ENCODE measurements at places on chromosomes 2 and 18.

- no peak for DNase-seq
Observed at GRCh38 chr2:50766058-50766457, 265.9 kb downstream of the NRXN1 start.

DNA sequence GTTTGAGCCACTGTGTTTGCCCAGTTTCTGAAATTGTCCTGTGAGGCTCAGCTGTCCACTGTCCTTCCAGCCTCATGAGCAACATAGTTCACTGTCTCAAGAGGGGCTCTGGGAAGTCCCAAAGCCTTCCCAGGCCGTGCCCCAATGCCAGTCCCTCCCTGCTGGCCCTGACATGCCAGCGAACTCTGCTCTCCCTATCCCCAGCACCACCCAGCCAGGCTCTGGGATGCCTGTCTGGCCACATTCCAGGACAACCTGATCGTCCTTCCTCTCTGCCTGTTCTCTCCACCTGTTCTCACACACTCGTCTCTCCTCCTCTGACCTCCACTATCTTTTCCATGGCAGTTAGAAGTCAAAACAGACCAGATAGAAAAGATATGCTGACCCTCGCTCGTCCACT is 278.0 kb upstream of the ID2 start:
- DNase-seq: no peak

DNA sequence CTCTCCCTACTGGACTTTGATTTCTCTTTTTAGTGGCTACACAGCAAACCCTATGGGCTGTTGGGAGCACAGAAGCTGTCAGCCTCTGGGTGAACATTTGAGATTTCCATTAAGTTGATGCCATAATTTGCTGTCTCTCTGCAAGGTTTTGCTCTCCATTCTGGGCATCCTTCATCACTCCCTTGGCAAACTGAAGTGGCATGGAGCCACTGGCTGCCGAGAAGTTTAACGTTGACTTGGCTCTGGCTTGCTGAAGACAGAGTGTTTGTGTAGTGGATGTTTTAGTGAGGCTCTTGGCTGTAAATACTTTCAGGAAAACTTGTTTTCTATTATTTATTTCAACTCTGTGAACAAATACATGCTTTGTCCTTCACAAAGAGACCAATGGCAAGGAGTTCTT is 91.5 kb downstream of the ALK start:
- DNase-seq: no peak

DNA sequence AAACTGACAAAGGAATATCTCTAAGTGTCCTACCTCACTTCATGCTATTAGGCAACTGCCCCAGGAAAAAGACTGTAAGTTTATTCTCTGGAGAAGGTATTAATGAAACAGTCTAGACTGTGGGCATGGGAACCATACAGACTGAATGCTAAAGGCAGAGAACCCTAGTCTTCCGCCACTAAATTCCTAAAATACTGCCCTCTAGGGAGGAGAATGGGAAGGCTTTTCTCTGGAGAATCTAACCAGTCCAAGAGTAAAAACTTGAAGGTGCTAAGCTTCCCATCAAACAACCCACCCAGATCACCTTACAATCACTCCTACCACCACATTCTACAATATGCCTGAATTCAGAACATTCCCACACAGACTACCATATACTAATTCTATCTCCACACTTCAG is 3.4 kb downstream of the SRBD1 start:
- peak; percentile 4 for DNase-seq

DNA sequence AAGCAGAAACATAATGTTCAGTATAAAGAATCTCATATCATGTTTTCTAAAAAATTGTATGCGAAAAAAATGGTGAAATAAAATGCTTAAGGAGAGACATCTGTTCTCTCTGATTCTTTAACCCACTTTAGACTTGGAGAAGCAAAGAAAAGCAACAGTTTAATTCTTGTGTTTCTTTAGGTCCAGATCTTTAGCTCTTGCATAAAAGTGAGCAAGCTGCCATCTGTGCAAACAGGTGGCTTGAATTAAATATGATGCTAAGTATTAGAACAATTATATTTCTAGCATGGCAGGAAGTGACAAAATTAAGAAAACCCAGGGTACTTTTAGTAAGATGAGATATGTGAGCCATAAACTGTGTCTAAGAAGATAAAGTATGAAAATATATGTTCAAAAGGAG is 1038.3 kb downstream of the DPP10 start:
- no peak for DNase-seq

GRCh38 chr2:64873472-64873924 is 115.7 kb upstream of the SLC1A4 start:
- peak; percentile 57 for DNase-seq

- DNase-seq: peak; percentile 24
Observed at GRCh38 chr2:72115110-72116080, 32.3 kb downstream of the CYP26B1 start.

GRCh38 chr2:126698376-126698775 is 42.4 kb downstream of the GYPC start:
- no peak for DNase-seq

DNA sequence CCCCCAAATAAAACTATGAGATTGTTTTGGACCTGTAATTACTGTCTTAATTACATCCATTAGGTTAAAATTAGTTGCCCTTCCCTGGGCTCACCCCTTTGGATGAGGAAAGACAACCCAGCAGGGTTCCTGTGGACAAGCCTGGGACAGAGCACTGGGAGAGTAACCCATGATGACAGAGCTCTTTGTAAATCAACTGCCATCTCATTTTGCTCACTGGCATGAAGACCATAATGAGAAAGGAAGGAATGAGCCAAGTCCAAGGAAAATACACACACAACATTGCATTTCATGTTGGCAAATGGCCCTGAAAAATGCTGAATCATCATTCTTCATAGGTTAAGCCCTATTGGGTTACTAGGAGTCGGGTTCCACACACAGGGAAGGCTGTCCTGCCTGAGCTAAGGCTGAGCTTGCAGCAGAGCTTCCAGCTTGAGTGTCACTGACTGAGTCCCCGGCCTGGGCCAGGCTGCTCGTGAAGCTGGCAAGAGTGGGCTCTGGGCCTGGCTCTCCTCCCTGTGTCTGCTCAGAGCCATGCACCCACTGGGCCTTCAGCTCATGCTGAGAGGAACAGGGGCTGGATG is 94.1 kb upstream of the ACAA2 start:
- DNase-seq: no peak

DNA sequence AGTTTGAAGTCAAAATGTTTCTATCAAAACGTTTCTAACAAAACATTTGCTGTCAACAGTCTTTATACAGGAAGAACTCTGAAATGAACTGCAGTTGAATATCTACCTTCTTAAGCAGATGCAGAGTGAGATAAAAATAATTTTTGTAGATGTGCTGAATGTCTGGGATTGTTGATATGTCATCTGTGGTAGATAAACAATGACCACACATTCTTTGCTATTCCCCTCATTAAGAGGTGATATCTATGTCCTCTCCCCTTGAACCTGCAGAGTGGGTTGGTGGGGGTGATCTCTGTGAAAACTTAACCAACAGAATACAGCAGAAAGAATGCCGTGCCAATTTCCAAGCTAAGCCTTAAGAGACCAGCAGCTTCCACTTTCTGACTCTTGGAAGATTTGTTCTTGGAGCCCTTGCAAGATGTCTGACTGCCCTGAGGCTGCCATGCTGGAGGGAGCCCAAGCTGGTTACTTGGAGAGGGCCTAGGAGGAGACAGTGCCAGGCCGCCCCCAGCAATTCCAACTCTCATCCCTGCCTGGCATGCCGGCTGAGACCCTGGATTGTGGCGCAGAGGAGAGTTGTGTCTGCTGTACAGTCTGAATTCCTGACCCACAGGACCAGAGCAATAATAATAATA is 80.8 kb downstream of the COLEC12 start:
- no peak for DNase-seq

DNA sequence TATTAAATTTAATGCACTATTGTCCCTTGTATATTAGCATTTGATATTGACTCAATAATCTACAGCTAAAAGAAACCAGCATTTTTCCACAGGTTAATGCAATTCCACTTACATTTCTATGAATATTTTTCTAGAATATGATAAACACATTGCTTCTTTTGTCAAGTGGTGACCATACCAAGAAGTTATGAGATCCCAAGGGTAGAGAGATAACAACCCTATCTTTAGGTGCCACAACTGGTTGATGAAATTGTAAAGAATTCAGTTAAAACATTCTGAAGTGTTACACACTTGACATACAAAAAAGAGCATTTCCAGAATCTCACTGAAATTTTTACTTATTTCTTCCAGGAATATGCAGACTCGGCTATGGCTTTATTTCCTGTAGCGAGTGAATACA is 56.0 kb downstream of the ABCG8 start:
- no peak for DNase-seq

DNA sequence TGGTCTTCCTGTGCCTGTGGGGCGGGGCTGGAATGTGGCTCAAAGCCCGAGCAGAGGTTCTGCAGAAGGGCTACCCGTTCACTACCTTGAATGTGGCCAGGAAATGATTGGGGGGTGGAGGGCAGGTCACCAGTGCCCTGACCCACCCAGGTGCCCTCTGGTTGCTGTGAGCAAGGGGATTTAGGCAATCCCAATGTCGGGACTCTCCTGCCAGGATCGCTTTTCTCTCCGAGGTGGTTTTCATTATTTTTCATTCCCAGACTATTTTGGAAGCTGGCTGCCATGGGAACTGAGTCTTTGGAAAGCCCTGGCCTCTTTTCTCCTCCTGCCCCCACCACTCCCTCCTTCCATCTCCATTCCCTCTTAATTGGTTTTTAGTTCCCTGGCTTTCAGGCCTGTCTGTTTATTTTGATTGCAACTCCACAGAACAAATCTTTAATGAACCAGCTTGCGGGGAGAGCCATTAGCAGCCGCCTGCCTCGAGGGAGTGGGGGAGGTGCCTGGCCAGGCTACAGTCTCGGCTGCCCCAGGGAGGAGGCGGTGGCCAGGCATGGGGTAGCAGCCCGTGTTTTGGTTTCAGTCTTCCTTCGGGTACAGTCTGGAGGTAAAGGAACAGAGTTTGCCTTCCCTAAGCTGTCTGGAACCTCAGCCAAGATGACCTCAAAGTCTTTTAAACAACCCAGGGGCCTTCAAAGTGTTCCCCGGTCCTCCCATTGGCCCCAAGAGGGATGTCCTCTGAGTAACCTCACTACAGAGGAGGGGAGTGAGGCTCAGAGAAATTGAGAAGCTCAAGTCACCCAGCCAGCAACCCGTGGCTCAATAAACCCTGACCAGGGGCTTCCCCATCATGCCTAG is 114.4 kb upstream of the HAAO start:
- no peak for DNase-seq

- no peak for DNase-seq
Observed at GRCh38 chr2:58851598-58851997, 610.5 kb upstream of the FANCL start.

DNA sequence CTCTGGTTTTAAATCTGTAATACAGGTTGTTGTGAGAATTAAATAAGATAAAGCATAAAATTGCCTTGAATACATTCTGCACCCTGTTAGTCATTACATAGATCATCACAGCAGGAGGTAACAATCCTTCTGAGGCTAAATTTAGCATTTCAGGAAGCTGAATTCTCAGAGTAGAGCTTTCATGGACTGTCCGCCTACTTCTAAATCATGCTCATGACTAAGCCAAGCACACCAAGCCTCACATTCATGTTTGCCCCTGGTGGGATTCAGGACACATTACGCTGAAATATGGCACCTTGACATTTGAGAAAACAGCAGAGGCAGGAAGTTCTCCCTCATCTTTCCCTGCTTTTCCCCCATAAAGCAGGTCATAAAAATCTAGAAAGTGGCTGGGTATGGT is 16.6 kb upstream of the PIK3C3 start:
- DNase-seq: peak; percentile 9

DNA sequence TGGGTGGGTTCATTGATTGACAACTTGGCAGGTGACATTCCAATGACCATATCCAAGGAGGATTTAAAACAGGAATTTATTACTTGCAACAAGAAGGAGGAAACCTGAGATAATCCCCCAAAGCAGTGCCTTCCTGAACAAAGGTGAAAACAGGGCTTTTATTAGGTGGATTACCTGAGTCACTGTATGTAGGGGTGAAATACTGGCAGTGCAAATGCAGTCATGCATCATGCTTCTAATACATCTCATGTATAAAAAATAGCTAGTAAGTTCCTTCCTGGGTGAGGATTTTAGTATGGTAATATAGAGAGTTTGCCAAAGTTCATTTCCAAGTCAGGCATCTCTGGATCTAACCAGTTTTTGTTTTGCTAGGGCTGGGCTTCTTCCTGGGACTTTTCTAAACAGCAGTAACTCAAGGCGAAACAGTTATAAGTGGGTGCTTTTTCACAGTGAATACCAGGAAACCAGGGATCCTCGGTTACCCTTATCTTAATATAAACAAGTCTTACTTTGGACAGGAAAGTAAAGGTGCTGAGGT is 583.4 kb upstream of the LRRTM1 start:
- no peak for DNase-seq

DNA sequence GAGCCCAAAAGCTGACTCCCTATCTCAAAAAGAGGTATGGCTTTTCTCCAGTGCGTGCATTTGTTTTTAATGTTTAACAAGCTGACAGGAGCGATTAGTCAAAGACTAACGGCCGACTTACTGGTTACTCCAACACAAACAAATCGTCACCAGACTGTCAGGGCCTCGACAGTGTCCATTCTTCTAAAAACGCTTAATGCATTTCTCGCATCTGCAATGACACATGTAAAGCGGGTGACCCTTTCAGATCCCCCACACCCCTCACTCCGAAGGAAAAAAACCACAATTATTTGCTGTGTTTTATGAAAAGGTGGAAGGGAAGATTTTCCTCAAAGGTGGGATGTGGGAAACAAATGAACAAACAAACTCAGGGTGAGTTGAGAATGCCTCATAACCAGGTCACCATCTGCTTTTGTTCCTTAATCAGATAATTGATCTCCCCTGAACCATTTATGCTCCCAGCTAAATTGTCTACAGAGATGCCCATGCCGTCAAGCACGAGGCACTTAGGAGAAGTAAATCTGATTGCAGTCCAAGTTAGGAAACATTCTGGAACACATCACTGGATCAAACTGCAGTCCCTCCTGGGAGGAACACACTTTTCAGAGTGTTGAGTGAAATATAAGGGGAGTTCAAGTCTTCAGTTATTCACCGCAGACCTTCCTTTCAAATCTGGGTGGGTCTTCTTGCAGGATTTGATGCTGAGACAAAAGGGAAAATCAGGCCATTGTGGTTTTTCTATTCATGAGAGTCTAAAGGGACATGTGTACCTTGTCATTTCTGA is 340.8 kb downstream of the CMPK2 start:
- no peak for DNase-seq

- DNase-seq: no peak
Observed at GRCh38 chr18:79545736-79546171, 133.8 kb upstream of the CTDP1 start.

- DNase-seq: no peak
Observed at GRCh38 chr18:36636237-36636817, 192.5 kb downstream of the TPGS2 start.

Data from SW 1271 (cell line).